AG04449 (cell line): ENCODE measurements at places on chromosomes 13 and 19.

GRCh38 chr13:21636656-21637055 lies 32.7 kb upstream of the MICU2 start:
- DNase-seq: no peak

- no peak for DNase-seq
Observed at GRCh38 chr19:48866692-48867091, 1.7 kb downstream of the PLEKHA4 start.

DNA sequence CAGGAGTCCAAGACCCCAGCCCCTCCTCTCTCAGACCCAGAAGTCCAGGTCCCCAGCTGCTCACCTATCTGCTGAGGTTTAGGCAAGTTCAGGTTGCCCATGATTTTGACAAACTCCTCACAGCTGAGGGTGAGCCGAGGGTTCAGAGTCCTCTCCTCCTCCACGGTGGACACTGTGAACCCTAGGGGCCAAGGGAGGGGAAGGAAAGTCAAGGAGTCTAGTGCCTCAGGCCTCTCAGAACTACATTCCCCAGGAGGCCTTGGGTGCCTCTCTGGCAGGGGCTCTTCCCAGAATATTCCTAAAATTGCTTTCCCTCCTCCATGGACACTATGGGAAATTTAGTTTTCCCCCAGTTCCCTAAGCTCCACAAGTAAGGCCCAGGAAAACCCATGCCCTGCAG lies 3.3 kb upstream of the PHLDB3 start:
- no peak for DNase-seq

DNA sequence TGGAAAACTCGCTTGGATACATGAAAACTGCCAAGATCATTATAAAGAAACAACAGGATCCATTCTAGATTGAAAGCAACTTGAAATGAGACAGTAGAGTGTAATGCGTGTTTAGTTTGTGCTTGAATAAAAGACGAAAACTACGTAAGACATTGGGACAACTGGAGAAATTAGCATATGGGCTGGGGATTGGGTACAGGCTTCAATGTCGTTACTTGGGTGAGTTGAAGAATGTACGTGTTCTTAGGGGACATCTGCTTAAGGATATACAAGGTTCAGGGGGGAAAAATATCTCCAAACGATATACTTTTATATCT lies 471 bp upstream of the ERVK3-1 start:
- no peak for DNase-seq

GRCh38 chr19:19209372-19209771 lies 2.4 kb upstream of the NCAN start:
- no peak for DNase-seq

DNA sequence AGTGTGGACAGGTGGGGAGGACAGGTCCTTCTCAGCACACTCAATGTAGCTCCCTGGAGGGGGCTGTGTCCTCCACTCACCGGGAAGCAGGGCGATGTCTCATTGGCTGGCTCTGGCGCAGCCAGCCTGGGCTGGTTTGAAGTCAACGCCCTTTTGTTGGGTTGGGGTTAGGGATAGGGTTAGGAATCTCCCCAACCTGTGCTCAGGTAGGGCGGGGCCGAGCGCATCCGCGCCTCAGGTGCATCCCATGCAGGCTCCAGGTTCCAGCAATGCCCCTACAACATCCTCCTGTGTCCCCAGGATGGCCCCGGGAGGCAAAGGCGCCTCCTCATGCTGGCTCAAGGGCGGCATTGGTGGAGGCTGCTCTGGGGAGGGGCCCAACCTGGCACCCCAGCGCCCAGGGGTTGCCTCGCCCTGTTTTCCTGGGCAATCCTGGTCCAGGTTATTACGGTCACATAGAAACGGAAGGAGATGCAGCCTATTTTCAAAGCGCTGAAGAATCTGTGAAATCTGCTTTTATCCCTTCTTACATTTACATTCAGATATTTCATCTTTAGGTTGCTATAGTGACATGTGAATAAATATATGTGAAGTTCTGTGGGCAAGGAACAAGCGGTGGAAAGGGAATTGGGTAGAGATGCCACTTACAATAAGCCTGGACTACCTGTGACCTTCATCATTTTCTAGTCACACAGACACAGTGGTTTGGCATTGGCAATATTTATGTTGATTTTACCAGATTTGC lies 74.3 kb downstream of the TM9SF2 start:
- no peak for DNase-seq

DNA sequence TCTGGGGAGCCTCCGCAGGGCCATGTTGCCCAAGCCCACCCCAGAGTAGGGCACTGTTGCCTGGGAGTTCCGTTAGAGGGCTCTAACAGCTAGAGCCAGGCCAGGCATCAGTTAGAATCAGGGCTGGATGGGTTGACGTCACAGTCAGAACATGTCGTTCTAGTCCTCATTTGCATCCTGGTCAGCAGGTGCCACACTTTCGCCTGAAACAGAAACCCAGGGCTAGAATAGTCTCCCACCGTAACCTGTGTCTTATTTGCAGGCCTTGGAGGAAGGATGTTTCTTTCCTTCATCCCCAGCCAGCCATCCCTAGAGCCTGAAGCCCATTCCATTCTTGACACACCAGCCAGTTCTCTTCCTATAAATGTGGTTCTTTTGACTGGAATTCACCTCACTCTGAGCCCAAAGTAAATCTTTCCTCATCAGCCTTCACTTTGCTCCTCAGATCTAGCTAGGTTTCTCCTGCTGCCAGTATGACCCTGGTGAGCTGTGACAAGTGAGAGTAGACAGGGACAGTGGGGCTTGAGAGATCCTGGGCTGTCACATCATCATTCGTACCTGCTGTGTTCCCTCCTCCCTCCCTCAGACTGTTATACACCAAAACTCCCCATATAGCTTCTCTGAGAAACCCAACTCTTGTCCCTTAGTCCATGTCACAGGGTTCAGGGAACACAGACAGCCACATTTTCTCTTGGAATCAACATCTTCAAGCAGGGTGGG lies 12.2 kb upstream of the CCDC97 start:
- DNase-seq: no peak

DNA sequence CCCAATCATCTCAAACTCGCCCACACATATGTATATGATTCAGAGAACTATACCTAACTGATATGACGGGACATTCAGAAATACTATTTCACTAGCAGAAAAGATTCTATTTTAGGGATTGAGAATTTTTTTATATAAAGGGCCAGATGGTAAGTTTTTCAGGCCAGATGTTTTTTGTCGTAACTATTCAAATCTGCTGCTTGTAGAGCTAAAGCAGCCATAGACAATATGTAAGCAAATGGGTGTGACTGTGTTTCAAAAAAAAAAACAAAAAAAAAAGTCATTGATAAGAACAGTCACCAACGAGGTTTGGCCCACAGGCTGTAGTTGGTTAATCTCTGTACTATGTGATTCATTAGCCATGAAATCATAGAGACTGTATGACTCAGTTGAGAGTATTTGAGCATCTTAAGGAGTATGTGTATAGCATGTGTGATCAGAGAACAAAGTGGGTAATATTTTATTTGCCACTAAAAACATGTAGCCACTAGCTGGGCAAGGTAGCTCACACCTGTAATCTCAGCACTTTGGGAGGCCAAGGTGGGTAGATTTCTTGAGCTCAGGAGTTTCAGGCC lies 2724.7 kb downstream of the PCDH9 start:
- DNase-seq: no peak
